GM06990 (cell line): ENCODE measurements at places on chromosomes 2 and 18.
A peak's percentile ranks its signal among the peaks of the same experiment; 100 is the strongest.

DNA sequence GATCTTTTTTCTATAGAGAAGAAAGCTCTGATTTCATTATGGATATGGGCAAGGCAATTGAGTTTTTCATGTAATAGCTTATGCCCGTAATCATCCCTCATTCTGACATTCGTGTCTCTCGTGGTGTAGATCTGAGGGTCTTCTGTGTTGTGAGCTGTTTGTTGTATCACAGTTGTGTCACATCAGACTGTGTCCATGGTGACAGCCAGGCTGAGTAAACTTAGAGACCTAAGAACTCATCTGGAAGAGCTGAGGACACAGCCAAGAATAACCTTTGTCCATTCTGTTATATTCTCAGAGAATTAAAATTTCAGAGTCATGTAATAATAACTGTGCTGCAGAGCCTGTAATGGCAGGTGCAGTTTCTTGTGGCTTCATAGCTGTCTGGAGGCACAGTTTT, 116.5 kb downstream of the ATP9B start:
- DNase-seq: no peak

DNA sequence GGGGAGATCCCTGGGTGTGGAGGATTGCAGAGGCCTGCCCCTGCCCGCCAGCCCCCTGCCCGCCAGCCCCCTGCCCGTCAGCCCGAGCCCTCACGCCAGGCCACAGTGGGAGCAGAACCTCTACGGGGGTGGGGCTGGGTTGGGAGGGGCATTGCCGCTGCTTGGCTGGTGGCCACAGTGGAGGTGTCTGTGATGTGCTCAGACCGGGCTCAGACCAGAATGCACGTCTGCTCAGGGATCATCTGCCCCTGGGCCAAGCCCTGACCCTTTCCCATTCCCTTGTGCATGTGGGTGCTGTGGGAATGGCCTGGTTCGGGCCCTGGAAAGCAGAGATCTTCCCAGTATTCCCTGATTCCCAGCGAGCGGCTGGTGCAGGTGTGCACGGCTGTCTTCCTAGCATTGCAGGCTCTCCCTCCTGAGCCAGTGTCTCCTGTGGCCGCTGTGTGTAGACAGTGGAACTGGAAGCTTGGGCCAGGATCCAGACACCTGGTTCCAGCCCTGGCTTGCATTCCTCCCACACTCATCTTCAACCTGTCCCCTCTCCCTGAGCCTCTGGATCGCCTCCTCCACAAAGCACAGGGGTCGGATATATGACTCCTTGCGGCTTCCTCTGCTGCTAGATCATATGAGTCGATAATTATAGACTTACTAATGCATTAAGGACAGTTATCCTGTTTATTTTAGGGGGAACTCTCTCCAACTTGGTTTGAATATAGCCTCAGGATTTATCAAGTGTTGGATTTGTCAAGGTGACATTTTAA, 161.6 kb downstream of the LDLRAD4 start:
- no peak for DNase-seq

- DNase-seq: no peak
Measured at GRCh38 chr2:202109139-202109736, 36.2 kb downstream of the KIAA2012 start.

DNA sequence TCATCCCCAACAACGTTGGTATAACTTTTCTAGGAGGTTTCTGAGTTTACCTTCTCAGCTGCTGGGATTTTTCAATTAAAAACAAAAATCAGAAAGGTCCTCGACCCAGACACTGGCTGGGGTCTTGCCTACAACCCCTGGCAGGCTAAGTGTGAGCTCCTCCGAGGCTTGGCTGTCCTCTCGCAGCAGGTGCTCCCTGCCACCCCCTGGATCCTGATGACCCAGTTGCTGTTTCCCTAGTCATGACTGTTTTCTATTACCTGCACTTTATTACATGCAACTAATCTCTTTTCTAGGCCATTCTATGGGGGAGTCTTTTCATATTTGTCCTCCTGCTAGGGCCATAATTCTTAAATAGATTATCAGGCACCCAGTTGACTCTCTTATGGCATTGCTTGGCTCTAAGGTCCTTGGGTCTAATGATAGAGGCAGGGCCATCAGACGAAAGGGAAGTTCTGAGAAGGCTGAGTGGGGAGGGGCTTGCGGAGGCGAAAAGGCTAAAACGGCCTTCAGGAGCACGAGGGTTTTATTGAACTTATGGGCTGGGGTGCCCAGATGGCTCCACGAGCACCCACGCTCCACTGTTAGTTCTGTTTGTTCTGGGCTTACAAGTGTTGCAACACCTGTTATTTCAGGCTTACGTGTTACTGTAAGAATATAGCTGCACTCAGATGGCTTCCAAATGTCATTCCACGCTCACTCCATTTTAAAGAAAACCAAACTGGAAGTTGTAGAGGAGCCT, 166.0 kb downstream of the NCK2 start:
- DNase-seq: no peak

GRCh38 chr2:20496076-20496872, 49.4 kb downstream of the RHOB start:
- DNase-seq: no peak

- no peak for DNase-seq
Measured at GRCh38 chr2:160085662-160086061, 23.2 kb upstream of the PLA2R1 start.

DNA sequence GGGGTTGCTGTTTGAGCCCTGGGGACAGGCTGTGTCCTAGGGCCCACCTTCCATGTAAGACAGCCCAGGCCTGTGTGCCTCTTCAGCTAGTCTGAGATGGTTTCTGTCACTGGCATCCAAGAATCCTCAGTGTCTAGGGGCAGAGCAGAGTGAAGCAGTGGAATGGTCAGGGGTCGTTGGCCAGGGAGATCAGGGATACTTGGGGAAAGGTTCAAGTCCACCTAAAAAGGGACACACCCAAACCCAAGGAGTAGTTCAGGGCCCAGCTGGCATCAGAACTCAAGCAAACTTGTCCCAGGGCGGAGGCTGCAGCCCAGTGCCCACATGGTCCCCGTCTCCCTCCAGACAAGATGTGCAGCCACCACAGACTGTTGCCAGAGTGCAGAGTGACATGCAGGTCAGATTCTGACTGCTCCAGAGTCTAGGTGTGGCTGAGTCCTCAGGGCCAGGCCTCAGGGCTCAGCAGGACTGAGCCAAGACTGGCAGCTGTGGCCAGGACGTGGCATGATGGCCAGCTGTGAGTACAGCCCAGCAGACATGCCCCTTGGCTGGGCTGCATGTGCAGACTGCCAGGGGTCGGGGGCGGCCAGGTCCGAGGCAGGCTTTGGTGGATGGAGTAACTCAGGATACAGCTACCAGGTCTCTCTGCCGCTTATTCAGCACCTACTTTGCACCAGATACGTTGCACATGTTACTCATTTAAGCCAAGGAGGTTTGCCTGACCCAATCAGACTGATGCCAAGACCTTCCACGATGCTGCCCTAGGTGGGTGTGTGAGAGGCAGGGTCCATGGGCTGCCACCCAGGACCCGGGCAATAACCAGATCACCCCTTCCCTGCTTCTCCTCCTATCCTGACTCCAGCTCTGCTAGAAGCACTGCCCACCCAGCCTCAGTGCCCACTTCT, 146.6 kb downstream of the SMAD7 start:
- no peak for DNase-seq

DNA sequence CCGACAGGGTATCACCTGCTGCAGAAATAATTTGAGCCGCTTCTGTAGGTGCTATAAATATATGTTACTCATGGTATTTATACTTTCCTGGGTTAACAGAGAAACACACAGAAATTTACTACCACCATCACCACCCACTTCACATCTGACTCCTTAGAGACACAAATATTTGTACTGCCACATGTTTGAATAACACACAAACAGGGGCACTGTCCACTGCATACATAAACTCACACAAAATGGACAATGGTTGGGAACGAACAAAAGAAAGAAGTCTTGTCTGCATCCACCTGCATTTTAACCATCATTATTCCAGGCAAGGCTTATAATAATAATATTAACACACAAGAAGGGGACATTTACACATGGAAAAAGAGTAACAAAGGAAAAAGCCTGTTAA, 24.0 kb downstream of the IMMT start:
- no peak for DNase-seq

DNA sequence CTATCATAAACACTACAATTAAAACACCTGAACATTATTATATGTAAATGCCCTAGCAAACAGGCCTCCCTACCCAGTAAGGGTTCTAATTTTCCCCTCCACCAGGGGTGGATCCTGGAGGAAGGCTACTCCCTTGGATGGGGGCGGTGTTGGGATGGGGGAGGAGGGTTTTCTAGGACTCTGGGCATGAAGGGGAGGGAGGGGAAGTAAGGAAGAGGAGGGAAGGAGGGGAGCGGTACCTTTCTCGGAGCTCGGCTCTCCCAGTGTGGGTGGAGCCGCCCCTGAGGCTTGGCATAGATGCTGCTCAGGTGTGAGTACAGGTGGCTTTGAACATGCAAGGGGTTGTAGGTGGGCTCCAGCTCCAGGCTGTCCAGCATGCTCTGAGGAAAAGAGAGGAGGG, 5.4 kb downstream of the DOK1 start:
- DNase-seq: no peak

DNA sequence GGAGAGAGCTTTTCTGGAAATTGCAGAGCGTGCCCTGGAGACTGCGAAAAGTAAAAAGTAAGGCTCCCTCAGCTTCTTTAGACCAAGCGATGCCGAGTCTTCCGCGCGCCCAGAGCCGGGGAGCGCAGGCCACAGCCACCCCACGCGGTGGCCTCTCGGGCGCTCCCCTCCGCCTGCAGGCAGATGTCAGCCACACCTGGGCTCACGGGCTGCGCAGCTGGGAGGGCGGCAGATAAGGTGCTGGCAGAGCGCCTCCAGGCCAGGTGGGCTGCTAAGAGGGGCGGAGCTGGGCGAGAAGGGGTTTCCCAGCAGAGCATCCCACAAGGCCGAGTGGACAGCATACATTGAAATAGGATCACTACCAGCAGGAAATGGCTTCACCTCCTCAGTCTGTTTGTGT, 81.7 kb downstream of the ARHGEF4 start:
- DNase-seq: no peak

DNA sequence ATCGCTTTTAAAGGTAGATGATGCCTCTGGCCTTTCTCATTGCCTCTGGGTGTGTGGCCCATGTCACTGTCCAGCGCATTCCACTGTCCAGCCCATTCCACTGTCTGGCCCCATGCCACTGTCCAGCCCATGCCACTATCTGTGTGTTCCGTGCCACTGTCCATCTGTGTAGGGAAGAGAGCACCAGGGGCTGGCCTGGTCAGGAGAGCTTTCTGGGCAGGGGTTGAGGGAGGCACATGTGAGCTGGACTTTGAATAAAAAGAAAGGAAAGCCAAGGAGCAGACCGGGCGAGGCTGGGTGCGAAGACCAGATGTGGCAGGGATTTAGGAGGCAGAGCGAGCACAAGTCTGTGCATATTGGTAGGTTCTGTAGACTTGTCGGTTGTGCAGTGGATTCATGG, 236.2 kb downstream of the NEDD4L start:
- DNase-seq: no peak

DNA sequence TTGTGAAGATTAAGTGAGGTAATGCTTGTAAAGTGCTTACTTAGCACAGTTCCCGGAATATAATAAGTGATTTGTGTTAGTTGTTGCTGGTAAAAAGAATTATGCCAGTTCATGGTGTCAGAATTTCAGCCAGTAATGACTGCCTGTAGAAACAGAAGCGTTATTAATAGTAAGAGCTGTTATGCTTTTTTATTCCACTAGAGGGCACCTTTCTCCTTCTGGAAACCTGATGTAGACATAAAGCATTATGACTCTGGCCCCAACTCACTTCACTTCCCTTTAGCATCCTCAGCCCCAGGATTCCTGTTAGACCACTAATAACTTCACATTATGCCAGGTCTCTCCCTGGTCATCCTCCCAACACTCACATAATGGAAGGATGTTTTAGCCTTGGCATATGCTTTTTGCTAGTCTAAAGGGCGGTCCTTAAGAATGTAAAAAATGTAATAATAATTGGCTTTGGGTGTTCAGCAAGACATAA, 34.9 kb downstream of the C18orf54 start:
- peak; percentile 19 for DNase-seq

- no peak for DNase-seq
Measured at GRCh38 chr18:46910856-46911255, 6.5 kb downstream of the PIAS2 start.

- DNase-seq: peak; percentile 57
Measured at GRCh38 chr2:65057391-65058052, 1.3 kb downstream of the CEP68 start.

DNA sequence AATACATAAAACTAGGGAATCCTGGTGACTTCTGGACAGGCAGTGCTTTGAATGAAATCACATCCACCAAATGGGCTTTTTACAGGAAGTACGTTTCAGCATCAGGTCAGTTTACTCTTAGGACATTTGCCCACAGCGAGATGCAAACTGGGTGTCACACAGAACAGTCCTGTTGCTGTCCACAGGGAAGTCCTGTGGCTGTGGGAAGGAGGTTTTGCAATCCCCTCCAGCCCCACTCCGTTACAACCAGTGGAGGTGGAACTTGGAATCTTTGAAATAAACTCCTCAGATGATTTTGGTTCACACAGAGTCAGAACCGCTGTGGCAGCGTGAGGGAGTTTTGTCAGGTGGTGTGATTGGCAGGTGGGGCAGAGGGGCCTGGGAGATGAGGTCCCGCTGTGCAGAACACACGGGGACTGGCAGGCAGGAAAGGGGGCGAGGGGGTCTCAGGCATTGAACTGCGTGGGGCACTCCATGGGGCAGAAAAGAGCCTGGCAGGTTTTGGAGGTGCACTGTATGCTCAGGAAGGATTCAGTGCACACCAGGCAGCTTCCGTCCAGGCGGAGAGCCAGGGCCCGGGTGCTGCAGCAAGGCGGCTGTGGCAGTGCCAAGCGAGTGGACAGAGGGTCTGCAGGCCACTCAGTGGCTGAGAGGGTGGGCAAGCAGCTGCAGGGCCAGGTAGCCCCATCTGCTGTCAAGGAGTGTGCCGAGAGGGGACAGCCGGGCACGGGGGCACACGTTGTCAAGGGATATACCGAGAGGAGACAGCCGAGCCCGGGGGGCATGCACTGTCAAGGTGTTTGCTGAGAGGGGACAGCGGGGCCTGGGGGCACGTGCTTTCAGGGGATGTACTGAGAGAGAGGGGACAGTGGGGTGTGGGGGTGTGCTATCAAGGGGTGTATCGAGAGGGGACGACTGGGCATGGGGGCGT, 148.7 kb downstream of the LDLRAD4 start:
- no peak for DNase-seq

DNA sequence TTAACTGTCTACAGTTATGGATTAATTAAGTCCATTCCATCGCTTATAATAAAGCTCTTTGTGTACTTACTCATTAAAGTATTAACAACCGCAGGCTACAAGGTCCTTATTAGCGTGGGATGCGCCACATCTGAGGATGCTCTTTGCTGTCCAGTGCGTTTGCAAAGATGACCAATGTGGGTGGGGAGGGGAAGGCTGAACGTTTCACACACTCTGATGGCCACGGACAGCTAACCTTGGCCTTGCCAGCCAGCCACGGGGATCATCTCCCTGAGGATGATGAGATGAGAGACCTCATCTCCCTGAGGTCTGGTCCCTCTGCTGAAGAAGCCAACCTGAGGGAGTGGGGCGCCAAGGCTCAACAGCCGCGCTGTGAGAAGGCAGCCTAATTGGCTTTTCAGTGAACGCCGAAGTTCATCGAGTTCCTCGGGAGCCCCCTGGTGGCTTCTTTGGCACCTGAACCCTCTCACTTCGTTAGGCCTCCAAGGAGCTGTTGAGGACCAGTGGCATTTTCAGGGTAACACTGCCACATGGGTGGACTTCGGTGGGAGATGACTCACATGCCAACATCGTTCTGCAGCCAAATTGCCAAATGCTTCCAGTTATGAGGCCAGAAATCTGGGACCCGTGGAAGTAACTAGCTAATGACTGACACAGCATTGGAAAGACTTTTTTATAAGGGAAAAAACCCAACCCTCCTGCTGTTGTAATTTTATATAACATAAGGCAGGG, 69.3 kb upstream of the SEC11C start:
- DNase-seq: peak; percentile 55

- peak; percentile 48 for DNase-seq
Measured at GRCh38 chr2:145744541-145745386, 1224.8 kb upstream of the ZEB2 start.

GRCh38 chr2:240589375-240589774, 2.8 kb downstream of the CAPN10 start:
- DNase-seq: peak; percentile 1
